Activated CD4-positive, alpha-beta T cell treated with anti-CD3 and anti-CD28 coated beads for 1 hour (primary cell): ENCODE measurements at places on chromosomes 5 and 9.

DNA sequence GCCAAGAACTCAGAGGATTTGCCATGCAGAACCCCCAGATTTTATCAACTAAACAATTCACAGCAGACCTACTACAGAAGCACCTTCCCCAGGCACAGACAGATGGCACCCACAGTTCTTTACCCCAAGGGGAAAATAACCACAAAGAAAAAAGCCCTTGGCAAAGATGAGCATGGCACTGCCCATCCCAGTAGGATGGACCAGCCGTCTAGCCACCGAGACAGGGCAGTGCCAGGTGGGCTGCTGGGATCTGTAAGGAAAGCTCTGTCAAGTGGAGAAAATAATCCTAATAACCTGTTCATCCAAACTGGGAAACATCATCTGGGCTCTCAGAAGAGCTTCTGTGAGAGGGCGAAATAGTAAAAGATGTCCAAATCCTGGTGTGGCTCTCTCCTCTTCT, 130.0 kb downstream of the COL23A1 start:
- no peak for DNase-seq

DNA sequence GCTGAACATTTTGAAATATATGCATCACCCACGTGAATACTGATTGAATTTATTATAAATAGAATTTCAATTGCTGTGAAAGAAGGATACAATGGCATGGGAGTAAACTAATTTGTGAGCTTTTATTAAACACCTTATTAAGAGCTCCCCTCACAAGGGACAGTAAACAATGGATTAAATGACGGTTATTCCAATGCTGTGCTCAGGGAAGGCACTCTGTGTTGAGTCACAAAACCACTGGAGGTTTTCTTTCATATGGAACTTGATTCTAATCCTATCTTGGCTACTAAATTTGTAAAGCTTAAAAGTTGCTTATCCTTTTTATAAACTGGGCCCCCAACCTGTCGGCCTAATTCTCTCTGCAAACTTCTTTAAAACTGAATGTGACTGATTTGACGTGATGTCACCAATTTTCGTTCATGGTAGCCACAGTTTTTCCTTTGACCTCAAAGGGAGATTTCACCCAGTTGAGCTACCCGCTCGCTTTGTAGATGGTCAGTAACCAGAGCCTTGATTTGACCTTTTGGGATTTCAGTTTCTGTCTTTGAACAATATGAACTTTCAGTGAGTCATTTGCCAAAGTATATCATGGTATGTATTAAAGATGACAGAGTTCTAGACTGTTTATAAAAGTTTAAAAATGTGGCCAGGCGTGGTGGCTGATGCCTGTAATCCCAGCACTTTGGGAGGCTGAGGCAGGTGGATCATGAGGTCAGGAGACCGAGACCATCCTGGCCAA, 61.3 kb upstream of the PIK3R1 start:
- no peak for DNase-seq

DNA sequence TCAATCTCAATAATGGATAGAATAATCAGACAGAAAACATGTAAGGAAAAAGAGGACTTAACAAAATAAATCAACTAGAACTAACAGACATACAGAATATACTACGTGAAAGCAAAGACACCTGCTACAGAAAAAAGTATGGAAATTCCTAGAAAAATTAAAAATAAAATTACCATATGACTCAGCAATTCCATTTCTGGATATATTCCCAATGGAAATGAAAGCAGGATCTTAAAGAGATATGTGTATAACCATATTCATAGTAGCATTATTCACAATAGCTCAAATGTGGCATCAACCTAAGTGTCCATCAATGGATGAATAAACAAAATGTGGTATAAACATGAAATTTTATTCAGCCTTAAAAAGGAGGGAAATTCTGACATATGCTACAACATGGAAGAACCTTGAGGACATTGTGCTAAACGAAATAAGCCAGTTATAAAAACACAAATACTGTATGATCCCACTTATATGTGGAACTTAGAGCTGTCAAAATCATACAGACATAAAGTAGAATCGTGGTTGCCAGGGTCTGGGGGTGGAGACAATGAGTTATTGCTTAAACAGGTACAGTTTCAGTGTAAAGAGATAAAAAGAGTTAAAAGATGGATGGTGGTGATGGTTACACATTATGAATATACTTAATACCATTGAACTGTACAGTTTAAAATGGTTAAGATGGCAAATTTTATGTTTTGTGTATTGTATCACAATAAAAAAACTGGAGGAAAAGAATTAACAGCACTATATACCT, 6.9 kb downstream of the PLAA start:
- DNase-seq, result no peak

DNA sequence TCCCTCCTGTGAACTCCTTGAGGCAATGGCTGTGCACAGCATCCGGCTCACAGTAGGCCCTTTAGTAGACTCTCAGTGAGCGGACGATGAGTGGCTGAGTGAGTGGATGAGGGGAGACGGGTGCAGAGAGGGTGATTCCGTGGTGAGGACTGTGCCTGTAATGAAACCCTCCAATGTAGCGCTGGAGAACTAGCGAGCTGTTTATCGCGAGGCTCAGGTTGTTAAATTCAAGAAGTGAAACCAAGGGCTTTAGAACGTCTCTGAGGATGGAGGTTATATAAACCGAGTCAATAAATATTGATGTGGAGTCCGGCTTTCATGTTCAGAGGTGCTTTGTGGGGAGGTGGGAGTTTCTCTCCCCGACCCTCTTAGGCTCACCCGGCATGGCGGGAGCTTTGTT, 53.2 kb downstream of the NSG2 start:
- DNase-seq, result no peak

DNA sequence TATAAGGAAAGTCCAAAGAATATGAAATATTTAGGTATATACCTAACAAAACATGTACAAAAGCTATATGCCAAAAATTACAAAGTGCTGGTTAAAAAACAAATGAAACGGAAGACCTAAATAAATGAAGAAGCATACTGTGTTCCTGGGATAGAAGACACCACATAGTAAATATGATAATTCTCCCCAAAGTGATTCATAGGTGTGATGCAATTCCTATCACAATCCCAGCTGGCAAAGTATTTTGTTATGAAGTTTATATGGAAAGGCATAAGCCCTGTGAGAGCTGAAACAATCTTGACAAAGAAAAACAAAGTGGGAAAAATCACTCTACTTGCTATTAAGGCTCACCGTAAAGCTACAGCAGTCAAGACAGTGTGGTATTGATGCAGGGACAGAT, 2.6 kb upstream of the SMIM23 start:
- no peak for DNase-seq

DNA sequence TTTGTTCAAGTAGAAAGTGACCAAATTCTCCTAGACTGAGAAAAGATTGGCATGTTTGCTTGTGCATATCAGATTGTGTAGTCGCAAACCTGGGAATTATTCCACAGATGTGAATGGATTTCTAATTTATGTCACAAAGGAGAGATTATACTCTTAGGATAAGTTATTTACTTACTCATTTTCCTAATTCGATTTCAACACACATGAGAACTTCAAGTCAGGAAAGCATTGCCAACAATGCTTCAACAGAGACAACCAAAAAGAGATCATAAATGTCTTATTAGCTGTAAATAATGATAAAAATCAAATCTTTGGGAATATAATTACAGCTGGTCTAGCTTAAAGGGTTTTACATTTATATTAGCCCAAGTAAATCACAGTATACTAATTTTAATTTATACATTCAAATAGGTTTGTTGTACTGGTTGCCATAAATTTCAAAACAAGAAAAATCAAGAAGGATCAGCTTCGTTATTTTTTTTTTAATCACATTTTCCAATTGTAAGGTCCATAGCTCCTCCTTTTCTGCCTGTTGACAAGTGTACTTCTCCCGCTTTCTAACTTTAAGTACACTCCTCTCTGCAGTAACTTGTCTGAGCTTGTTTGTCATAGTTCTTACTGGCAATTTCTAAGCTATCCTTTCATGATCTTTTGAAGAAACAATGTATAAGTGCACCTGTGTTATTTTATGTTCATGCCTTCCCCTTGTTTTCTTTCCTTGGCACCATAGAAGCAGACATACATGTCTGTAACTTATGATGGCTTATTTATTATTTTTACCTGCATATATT, 246.6 kb downstream of the DEPDC1B start:
- no peak for DNase-seq
